ENCODE measurements at places on chromosomes 3 and 15. TPM values are rescaled to one million over a fixed set of nuclear protein-coding genes. Genes with fewer than 3 reads are reported as not detected.

DNA sequence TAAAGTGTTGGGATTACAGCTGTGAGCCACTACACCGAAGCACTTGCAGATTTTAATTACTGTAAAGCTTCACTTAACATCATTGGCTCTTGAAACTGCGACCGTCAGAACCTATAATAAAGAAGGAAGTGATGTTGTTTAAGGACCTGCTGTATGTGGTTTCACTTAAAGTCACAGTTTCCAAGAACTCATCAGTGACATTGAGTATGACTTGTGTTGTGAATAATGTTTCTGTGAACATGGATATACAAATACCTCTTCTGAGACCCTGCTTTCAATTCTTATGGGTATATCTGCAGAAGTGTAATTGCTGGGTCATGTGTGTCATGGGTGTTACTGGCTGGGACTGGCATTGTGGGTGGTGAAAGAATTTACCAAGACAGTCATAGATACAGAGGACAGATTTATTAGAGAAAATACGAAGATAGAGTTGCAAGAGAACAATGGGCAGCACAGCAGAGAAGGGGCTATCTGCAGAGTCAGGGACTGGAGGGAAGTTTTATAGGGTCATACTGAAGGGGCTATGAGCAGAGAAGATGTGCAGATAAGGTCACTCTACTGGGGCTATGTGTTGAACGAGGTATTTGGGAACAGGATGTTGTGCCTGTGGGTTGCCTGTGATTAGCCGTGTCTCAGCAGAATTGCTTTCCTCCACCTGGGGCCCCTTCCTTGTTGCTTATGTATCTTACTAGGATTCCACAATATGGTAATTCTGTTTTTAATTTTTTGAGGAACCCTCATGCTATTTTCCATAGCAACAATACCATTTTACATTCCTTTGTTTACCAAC is 4.5 kb downstream of the NDUFB5 start:
- no peak for DNase-seq

DNA sequence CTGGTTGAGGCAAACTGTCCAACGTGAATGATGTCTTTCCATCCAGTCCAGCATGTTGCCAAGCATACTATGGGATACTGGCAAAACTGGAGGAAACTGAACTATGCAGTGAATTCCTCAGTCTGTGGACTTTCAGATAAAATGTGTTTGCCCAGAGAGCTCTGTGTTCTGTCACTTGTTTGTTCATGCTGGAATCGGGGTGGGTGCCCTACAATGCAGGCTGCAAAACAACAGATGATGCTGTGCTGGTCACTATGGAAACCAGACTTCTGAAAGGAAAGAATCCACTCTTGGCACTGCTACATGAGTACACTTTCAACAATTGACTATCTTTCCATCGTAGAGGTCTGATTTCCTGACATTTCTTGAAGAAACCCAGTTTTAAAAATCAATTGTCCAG is 272.5 kb upstream of the ARHGEF26 start:
- DNase-seq: peak; percentile 34

DNA sequence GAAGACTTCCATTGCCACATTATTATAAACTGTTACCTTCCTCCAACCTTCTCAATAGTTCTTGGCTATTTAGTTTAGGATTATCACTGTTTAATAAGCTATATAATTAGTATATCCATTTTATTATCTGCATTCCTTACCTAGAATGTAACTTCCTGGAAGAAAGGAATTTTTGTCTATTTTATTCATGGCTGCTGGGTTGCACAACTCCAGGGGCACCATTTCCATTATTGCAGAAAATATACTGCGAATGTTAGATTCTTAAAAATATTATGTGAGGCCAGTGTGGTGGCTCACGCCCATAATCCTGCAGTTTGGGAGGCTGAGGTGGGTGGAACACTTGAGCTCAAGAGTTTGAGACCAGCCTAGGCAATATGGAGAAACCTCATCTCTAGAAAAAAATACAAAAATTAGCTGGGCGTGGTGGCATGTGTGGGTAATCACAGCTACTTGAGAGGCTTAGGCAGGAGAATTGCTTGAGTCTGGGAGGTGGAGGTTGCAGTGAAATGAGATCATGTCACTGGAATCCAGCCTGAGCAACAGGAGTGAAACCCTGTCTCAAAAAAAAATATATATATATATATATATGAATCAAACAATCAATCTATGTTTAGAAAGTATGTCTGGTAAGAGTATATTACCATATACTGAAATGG is 19.9 kb downstream of the CLDN1 start:
- no peak for DNase-seq

GRCh38 chr15:61025308-61025707 is 203.8 kb downstream of the RORA start:
- no peak for DNase-seq

- DNase-seq: no peak
Observed at GRCh38 chr15:41333026-41333562, 413 bp downstream of the NUSAP1 start.

DNA sequence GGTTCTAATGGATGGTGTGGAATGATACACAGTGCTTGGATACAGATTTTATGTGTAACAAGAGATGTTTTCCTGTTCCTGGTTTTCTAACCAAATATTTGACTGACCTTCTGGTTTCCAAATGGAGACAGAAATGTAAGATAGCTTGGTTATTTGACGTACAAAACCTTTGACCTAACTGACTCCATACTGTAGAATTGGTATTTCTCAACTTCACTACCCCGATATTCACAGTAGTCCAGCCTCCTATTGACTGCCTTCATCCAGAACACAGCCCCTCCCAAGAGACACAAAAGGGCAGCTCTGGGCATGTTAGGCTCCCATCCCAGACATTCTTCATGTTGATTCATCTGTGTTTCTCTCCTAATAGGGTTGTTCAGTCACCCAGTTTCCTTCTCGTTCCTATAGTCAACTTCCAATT is 33.4 kb downstream of the MYO1E start:
- DNase-seq: no peak

DNA sequence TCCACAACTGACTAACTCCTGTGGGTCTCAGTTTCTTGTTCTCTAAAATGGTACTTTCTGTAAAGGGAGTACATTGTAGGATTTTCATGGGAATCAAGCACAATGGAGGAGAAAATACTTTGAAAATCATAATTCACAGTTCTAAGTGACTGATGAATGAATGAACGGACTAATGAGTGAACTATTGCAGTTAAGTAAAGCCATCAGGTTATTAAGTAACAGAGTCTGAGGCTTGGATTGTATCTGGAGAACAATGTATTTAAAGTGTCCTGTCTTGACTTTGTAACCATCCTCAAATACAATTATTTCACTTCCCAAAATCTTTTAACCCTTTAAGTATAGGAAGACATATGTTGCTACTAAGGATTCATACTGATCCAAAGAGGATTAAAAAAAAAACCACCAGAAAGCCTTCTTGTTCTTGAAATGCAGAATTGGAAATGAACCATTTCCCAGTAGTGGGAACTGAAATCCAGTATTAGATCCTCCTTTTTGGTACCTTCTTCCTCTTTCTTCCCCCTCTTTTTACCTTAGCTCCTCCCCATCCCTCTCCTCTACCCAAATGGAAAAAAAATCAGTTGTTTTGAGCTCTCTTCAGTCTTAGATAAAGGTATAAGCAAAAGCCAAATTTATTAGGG is 13.2 kb upstream of the BCL6 start:
- DNase-seq: no peak

GRCh38 chr3:161314836-161315395 is 56.4 kb downstream of the SPTSSB start:
- no peak for DNase-seq

GRCh38 chr3:14480207-14481017 is 59.7 kb downstream of the GRIP2 start:
- no peak for DNase-seq

GRCh38 chr15:65248511-65249255 is 37.4 kb upstream of the CILP start:
- no peak for DNase-seq

GRCh38 chr3:107367353-107367752 is 9.9 kb upstream of the CCDC54 start:
- no peak for DNase-seq

- DNase-seq: no peak
Observed at GRCh38 chr15:60798821-60799220, 319.9 kb upstream of the ICE2 start.

DNA sequence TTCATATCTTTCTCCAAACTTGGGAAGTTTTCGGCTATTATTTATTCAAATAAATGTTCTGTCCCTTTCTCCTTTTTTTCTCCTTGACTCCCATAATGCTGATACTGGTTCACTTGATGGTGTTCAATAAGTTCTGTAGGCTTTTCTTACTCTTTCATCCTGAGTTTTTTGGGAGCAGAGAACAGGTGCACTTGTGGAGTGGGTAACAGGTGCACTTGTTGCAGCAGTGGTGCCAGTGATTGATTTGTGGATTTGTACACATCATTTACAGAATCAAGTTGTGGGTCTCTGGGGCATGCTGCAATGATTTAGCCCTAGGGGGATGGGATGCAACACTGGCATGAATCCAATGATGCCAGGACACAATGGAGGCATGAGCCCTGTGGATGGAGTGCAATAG is 14.8 kb upstream of the OR5H1 start:
- DNase-seq: no peak

GRCh38 chr15:40344631-40345120 is 3.9 kb upstream of the CCDC9B start:
- DNase-seq: no peak

DNA sequence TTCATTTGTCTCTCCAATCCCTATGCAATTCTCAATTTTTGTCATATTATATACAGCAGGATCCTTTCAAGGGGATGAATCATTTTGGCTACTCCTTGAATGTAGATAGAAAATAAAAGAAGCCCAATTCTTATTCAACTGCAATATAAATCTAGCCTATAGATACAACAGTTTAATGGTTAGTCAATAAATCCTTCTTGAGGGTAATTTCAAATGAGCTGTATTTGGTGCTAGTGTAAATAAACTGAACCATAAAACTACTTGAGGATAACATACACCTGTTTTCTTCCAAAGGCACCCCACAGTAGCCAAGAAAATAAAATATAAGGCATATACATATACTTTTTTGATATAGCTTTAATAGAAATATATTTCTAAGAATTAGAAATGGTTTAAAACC is 830.3 kb downstream of the ROBO1 start:
- DNase-seq: no peak

GRCh38 chr15:83904107-83905040 is 250.5 kb downstream of the ADAMTSL3 start:
- no peak for DNase-seq

DNA sequence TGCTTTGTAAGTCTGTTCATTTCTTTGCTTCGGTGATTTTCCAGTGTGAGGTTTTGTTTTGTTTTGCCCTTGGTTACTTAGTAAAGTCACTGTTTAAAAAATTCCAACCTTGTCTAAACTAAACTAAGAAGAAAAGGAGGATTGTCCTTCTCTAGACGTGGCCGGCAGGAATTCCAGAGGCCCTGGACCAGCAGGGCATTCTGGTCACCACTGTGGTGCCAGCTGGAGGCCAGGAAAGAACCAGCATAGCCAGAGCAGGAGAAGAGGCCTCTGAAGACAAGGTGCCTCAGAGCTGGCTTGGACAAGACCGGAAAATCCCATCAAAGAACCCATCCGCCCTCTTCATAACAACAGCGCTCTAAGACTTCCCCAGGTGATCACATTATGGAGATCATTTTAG is 8.2 kb downstream of the PLOD2 start:
- no peak for DNase-seq

DNA sequence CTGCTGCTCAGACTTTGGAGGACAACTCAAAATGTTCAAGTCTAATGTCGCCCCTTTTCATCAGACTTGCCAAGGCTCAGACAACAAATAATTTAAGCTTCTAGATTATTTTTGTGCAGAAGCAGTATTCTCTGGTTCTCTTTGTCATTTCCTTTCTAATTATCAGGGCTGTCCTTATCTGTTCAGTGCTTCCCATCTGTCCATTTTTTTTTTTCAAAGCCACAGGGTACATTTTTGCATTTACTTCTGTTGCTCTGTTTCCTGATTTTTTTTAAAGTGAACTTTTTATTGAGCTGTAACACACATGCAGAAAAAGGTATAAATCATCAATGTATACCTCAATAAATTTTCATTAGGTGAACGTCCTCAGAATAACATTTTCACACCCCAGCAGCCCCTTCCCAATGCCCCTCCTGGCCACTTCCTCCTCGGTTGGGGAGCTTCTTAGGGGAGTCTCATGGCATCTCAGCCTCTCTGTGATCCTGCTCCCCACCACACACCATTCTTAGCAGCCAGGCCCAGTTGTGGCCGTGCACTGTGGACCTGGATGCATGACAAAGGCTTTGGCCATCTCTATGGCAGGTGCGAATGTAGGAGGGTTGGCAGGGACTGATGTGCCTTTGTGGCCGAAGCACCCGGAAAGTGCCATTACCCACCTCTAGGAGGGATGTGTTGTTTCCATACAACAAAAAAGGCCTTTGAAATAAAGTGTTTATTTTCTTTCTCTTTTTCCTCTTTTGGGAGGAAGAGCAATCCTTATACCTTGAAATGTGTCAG is 303.5 kb upstream of the LRRFIP2 start:
- DNase-seq: no peak

DNA sequence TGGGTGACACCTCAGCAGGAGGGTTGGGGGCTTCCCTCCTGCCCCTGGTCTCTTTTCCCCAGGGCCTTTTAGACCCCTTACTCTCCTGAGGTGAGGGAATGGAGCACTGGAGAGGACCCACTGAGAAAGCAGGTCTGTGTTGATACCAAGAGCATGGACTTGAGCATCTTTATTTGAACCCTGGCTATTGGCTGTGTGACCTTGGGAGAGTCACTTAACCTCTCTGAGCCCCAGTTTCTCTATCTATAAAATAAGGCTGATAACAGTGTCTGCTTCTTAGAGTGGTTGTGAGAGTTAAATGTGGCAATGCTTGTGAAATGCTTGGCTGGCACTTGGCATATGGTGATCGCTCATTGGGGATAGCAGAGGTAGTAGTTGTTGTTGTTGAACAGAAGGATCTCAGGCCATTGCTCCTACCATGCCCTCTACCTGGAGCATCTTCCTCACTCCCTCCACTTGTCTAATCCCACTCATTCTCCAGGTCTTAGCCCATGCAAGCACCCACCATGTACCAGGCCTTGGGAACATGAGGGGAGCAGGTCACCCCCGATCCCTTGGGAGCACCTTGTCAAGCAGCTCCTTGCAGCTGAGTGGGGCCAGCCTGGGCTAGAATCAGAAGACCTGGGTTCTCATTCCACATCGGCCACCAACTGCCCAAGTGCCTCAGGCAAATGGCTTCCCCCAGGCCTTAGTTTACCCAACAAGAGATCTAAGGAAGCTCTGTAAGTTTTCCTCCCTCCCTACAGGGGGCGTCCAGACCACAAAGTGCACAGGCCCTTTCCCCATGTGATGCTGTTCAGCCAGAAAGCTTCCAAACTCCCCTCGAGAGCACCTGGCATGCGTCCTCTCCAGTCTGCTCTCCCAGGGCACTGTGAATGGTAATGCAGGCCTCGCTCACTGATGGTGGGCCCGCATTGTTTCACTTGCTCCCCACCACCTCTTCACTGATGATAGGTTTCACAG is 96.7 kb downstream of the LSM3 start:
- DNase-seq: no peak

The ACKR4 gene
- total RNA-seq: 2.8 TPM

The LYZL4 gene
- total RNA-seq: not detected

The XYLB gene
- total RNA-seq: 0.57 TPM

The LIPH gene
- total RNA-seq: 0.22 TPM

The CIDEC gene
- total RNA-seq: 6.7 TPM

The ASB14 gene
- 9.0 TPM for total RNA-seq

The ADAMTS7 gene
- 32.1 TPM for total RNA-seq

The ACY1 gene
- total RNA-seq: 32.3 TPM

The NR2E3 gene
- not detected for total RNA-seq

The ALG1L2 gene
- total RNA-seq: not detected
